NCI-H2171 (cell line): ENCODE measurements at places on chromosomes 2 and 18.

DNA sequence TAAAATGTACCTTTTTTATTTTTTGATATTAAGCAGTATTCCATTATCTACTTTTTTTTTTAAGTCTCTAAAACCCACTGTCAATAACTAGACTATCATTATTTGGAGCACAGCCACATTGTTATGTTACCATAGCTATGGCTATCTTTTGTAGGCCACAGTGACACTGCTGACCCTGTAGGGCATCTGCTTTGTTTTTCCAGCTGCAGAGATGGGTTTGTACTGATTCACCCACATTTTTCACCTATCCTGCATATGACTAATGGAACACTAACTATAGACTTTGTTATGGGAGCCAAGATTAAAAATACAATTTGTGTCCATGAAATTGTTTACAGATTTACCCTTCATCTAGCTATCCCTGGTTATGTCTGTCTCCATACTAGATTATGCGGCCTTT, 21.6 kb upstream of the OTX1 start:
- no peak for DNase-seq

DNA sequence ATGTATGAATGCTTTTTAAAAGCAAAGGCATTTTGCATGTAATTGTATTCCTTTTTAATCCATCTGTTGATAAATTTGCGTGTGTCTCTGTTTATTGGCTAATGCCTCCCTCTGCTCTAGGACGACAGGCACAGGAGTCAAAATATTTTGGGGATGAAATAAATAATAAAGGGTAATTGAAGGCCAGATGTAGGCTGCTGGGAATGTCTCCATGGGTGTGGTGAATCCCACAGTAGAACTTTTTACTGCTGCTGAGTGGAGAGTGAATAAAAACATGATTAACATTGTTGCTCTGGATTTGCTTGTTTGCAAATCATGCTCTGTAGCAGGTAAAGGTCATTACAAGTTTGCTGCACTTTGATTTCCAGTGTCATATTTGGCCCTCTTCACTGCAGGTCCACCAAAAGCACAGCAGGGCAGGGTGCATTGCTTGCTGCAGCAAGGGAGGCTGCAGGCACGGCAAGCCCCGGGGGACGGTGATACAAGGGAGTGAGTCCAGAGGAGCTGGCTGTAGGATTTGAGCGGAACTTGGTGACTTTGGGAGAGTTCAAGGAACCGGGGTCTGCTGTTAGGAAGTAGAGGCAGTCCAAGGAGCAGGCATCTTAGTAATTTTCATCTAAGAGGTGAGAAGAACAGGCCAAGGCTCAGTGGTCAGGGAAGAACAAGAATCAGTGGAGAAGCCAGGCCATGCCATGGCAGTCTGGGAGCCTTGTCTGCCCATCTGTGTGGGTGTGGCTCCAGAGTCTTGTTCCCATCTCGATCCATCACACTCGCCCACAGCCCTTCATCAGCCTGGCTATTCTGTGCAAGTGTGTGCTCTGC, 201.5 kb upstream of the RAB6C start:
- DNase-seq: no peak

GRCh38 chr2:181106789-181107627, 126.6 kb downstream of the UBE2E3 start:
- no peak for DNase-seq

DNA sequence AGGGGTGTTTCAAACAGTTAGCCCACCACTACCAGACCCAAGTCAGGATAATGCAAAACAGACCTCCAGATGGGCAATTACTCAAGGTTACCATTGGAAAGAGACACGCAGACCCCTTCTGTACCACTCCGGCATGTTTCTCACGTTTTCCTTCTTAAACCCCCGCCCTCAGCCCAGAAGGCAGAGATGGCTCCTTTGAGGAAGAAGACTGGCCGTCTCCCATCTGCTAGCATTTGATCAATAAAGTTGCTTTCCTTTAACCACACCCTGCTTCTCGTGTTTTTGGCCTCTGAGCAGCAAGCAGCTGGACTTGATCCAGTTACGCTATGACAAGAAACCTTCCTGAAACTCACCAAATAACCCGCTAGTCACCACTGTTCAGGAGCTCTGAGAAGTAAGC, 1012.4 kb upstream of the GYPC start:
- no peak for DNase-seq

DNA sequence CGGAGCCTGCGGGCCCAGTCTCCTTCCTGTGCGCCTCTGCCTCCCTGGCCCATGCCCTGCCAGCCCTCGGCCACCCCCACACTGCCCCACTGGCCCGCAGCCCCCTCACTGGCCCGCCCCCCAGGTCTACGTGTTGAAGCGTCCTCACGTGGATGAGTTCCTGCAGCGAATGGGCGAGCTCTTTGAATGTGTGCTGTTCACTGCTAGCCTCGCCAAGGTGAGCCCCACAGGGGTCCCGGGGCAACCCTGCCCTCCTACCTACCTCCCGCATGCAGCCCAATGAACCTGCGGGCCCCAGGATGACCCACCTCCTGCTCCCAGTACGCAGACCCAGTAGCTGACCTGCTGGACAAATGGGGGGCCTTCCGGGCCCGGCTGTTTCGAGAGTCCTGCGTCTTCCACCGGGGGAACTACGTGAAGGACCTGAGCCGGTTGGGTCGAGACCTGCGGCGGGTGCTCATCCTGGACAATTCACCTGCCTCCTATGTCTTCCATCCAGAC, 3.3 kb downstream of the CTDSP1 start:
- no peak for DNase-seq

- DNase-seq: no peak
Observed at GRCh38 chr18:43830947-43831346, 553.7 kb upstream of the SYT4 start.

- no peak for DNase-seq
Observed at GRCh38 chr2:16678964-16679363, 13.3 kb upstream of the CYRIA start.

- peak; percentile 40 for DNase-seq
Observed at GRCh38 chr18:79924814-79925731, 26.4 kb downstream of the SLC66A2 start.

GRCh38 chr2:138779781-138780445, at the start of gene NXPH2:
Gene NXPH2 (minus strand): TSS chr2:138780390. CDS start chr2:138780241, 149 bp downstream.
- DNase-seq: no peak

DNA sequence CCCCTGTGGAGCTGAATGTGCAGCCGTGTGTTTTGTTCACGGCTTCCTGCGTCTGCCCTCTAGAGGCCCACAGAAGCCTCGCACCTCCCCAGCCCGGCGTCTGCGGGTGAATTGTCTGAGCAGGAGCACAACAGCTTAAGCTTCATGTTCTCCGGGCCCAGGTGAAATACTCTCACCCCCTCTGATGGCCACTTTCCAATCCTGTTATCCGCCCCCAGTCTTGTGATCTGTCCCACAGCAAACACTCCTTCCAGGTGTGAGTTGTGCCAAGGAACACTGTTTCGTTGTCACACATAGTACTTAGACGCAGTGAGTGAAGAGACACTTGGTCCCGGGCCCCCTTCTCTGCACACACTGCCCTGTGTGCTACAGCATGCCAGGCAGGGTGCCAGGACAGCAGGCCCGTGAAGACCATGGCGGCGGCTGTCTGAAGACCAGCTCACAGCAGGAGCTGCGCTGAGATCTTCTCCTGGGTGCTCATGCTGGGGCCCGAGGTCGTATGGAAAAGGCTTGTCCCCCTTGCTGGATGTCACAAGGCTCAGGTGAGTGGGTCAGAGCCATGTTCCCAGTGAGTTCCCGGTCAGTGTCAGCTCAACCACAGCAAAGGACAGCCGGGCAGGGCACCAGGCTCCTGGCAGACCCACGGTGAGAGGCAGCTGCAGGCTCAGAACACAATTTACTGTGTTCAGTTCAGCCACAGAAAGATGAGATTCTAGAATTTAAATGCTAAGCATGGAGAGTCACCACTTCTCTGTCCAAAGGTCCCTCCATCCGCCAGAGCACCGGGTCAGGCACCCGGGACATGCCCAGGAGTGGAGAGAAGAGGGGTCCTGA, 6.8 kb upstream of the PXDN start:
- DNase-seq: peak; percentile 83

DNA sequence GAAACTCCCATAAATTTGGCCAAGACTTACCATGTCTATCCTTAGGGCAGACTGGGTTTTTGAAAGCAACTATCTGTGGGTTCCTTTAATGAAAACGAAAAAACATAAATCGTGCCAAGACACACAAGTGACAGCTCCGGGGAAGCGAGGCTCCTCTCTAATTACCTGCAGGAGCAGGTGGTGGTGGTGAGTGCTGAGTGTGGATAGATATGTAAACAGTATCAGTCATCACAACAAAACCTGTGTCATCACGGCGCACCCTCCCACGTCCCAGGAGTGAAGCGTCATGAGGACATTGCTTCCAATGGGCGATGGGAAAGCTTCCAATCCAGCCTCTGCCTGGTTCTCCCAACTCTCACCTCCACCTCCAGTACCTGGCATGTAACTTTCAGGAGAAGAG, 31.3 kb downstream of the ACKR3 start:
- DNase-seq: peak; percentile 74

GRCh38 chr18:55121397-55122170, 162.3 kb upstream of the CCDC68 start:
- no peak for DNase-seq

GRCh38 chr18:12886498-12887126, 2.6 kb upstream of the PTPN2 start:
- DNase-seq: no peak

DNA sequence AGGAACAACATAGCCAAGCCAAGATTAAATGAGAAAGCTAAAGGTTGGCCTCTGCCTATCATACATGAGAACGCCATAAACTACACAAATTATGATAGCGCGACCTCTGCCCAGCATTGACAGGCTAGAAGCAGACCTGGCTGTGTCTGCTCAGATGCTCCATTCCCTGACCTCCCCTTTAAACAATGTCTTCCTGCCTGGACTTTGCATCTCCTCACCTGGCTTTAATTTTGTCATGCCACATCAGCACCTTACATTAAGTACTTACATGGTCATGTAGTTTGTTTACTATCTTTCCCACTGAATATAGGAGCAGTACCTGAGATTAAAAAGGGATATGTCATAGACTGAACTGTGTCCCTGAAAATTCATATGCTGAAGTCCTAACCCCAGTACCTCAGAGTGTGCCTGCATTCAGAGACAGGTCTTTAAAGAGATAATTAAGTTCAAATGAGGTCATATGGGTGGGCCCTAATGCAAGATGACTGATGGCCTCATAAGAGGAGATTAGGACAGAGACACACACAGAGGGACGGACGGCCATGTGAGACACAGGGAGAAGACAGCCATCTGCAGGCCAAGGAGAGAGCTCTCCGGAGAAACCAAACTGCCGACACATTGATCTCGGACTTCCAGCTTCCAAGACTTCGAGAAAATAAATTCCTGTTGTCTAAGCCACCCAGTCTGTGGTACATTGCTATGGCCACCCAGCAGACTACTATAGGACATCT, 103.7 kb downstream of the BIN1 start:
- DNase-seq: no peak

GRCh38 chr2:26729311-26729710, 34.8 kb upstream of the SLC35F6 start:
- DNase-seq: no peak

- DNase-seq: no peak
Observed at GRCh38 chr18:73232933-73233332, 365.1 kb upstream of the NETO1 start.

DNA sequence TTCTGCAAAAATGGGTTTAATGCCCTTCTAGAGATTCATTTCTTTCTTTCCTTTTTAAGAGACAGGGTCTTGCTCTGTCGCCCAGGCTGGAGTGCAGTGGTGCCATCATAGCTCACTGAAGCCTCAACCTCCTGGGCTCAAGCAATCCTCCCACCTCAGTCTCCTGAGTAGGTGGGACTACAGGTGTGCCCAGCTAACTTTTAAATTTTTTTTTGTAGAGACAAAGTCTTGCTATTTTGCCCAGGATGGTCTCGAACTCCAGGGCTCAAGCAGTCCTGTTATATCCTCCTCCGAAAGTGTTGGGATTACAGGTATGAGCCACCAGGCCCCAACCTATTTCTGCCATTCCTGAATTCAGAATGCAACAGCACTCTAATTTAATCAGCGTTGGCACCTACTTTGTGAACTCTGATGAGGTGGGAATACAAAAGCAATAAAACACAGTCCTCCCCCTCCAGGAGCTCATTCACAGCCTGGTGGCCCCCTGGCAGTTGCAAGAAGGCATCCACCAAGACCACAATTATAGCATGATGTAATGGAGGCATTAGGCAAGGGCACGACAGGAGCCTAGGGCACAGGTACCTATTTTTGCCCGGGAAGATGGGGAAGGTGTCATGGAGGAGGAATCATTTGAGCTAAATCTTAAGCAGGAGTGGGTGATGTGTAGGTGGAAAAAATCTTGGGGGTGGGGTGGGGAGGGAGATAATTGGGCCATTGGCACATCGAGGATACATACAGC, 5.1 kb downstream of the RHOB start:
- DNase-seq: no peak

- no peak for DNase-seq
Observed at GRCh38 chr18:75054046-75054445, 154.9 kb downstream of the PTGR3 start.

- no peak for DNase-seq
Observed at GRCh38 chr2:9263428-9263827, 56.8 kb downstream of the ASAP2 start.

GRCh38 chr2:200411831-200412230, 98.0 kb downstream of the KCTD18 start:
- DNase-seq: no peak
